ENCODE measurements at places on chromosomes 3 and 15.
A peak's percentile ranks its signal among the peaks of the same experiment; 100 is the strongest.

DNA sequence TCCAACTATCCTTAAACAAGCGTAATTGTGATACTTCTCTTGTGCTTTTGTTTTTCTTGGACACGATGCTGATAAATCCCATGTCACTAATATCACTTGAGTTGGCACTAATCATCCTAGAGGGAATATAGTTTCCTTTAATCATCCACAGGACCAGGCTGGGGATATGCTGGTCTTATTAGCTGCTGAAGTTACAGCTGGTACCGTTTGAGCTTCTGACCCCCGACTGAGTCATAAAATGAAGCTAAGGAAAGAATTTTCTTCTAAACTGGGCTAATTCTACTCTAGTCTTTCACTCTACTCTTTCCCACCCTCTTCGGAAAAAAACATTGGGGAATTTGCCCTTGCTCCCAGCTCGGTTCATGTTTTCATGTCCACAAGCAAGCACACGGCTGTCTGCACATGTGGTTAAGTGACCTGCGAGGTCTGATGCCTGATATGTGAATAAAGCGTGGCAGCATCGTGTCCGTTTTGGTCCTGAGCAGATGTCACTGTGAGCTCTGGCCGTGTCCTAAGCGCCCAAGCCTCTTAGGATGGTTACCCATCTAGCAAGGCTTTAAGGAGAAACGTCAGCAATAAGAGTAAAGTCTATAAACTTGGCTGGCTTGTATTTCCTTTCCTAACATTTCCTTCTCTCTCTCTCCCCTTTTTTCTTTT lies 223.7 kb downstream of the ITPR1 start:
- no peak for DNase-seq

DNA sequence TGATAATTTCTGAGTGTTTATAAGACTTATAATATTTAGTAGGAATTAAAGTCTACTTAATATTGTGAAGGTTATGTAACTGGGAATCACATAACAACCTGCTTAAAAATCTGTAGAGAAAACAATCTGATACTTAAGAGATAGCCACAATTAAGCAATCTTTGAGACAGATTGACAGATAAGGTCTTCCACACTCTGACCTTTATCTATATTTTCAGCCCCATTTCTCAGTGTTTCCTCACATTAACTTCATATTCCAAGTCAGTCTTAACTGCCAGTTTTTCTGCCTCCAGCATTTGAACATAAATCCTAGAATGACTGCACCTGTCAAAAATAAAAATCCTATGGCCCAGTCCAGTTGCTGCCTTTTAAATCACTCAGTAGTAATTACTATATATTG lies 423.2 kb downstream of the PYDC2 start:
- no peak for DNase-seq

DNA sequence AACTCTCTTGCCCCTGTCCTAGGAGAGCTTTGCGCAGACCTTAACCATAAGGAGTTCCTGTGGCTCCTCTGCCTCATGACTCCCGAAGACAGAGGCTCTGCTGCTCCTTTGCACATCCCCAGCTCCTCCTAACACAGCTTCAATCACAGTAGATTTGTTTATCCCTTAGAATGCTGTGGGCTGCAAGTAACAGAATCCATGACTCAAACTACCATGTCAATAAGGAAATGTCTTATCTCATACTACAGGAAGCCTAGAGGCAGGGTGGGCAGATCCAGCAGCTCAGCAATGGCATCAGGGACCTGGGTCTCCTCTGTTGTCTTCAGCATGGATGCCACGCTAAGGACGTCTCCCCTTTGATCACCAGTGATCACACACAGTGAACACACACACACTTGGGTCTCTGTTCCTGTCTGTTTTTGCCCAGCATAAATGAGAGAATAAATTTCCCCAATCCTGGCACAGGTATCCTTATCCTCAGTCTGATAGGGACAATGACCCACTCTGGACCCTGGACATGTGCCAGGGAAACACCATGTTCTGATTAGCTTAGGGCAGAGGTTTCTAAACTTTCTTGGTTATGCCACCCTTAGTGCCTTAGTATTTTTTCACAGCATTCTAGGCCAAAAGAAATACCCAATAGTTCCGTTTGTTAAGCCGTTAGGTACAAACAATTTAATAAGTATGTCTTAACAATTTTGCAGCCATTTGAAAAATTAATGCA lies 46.1 kb upstream of the MRPS22 start:
- no peak for DNase-seq

- DNase-seq: peak; percentile 55
These were observed 52.8 kb downstream of the RGMA start for GRCh38 chr15:93035953-93036810.

DNA sequence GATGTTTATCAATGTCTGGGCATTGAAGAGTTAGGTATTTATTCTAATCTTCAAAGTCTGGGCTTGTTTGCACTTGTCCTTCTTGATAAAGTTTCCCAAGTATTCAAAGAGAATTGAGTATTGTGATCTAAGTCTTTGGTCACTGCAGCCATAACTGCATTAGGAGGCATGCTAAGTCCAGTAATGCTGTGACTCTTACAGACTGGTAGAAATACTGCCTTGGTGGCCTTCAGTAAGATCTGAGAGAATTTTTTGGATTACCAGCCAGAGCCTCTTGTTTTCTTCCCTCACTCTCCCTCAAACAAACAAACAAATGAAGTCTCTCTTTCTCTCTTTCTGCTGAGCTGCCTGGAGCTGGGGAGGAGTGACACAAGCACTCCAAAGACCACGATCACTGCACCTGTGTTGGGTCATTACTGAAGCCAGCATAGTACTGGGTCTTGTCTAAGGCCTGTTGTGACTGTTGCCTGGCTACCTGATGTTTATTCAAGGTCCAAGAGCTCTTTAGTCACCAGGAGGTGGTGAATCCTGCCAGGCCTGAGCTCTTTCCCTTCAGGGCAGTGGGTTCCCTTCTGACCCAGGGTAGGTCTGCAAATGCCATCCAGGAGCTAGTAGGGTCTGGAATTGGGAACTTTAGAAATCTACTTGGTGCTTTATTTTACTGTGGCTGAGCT lies 14.8 kb upstream of the RBP2 start:
- DNase-seq: no peak

GRCh38 chr3:194277104-194277785 lies 73.9 kb downstream of the CPN2 start:
- no peak for DNase-seq

DNA sequence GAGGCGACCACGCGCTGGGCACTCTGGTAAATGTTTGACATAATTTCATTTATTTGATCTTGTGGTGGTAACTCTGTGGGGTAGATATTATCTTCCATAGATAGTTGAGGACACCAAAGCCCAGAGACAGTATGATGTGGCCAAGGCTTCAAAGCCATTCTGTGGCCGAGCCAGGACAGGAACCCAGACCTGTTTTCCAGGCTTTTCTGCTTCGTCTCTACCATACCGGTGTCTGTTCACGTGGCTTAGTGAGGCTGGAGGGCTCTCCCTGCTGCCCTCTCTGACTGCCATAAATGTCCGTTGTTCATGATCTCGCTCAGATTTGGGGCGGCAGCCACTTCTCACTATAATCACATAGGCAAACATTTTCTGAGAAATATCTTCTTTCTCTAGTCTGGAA lies 134.7 kb downstream of the PEX5L start:
- no peak for DNase-seq

DNA sequence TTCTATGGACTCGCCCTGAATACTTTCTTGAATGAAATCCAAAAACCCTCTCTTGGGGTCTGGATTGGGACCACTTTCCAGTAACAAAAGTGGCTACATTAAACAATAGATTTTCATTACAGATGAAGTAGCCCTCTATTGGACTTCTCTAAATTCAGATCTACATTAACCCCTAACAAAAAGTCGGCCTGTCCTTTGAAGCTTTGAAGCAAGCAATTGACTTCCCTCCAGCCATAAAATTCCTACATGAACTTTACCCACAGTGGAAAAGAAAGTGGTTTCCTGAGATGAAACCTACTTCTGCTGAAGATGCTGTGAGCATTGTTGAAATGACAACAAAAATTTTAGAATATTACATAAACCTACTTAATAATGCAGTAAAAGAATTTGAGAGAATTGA lies 967.1 kb upstream of the ROBO1 start:
- DNase-seq: no peak

DNA sequence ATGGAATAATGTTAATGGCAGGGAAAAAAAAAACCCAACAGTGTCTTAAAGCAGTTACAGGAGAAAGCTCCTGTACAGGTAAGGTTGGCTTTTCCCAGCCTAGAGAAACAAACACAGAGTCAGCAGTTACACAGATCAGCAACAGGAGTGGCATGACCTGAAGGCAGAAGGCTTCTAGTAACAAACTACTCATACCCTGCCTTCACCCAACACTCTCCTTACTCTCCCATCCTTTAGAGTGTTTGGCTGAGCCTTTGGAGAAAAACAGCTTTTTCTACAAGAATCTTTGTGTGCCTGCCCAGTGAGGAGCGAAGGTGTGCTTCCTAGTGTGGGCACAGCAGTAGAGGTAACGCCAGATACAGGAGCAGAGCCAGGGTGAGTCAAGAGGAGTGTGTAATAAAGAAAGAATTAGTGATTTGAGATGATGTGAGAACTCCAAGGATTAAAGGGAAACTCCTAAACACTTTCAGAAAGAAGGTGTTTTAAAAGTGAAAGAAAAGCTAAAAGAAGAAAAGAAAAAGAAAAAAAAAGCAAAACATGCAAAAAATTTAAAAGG lies 152.7 kb downstream of the POLR2M start:
- no peak for DNase-seq

DNA sequence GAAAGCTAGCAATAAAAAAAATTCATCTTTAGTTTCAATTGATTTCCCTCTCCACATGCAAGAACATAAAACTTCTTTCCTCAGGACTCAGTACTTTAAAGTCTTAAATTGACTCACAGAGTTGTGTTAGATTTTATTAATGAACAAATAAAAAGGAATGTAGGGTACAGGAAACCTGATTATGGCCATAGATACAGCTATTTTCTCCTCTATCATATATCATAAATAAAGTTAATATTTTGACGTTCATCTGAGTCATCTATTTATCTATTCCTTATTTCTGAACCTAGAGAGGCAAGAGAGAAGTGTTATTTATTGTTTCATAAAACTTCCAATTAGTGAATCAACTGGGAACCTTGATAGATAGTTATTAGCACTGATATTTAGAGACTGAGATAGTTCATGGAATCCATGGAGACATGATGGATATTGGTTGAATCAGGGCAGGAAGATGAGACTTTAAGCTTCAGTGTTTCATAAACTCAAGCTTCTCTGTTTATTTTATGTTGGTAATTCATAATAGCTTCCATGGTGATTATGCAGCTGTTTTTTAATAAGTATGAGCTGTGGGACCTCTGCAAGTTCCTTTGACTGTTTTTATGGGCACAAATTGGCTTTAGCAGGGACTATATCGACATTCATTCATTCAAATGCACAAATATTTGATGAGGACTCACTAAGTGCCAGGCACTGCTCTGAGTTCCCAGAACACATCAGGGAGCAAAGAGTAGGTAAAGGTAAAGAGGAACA lies 143.5 kb upstream of the TGFBR2 start:
- no peak for DNase-seq

- DNase-seq: no peak
These were observed 41.7 kb downstream of the SOX2 start for GRCh38 chr3:181753391-181753790.

DNA sequence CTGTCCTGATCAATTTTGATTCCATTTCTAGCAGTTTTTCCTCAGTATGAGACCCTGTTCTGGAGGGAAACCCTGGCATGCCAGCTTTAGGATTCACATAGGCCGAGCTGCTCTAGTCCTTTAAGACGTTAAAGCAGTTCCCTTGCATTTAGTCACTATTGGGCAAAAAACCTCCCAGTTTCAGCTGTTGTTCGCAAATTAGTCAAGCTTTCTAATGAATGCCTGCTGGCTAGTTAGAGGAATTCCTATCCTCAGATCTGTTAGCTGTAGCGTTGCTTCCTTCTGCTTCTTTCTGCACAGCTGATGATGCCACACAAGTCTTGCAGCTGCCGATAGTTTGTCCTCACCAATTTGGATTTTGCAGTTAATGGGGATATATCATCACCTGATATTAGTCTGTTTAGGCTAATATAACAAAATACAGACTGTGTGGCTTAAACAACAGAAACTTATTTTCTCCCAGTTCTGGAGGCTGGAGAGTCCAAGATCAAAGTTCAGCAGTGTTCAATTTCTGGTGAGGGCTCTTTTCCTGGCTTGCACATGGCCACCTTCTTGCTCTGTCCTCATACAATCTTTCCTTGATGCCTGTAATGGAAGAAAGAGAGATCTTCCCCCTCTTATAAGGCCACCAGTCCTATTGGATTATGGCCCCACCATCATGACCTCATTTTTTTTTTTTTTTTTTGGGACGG lies 7.5 kb upstream of the UBL7 start:
- DNase-seq: no peak

- DNase-seq: no peak
These were observed 95.8 kb downstream of the CNTN3 start for GRCh38 chr3:74518610-74519009.

- no peak for DNase-seq
These were observed 637.9 kb downstream of the PLOD2 start for GRCh38 chr3:145522893-145523651.

- DNase-seq: no peak
These were observed 24.6 kb upstream of the DMXL2 start for GRCh38 chr15:51647128-51647562.

- DNase-seq: no peak
These were observed 59.6 kb downstream of the PRTG start for GRCh38 chr15:55683376-55683775.

DNA sequence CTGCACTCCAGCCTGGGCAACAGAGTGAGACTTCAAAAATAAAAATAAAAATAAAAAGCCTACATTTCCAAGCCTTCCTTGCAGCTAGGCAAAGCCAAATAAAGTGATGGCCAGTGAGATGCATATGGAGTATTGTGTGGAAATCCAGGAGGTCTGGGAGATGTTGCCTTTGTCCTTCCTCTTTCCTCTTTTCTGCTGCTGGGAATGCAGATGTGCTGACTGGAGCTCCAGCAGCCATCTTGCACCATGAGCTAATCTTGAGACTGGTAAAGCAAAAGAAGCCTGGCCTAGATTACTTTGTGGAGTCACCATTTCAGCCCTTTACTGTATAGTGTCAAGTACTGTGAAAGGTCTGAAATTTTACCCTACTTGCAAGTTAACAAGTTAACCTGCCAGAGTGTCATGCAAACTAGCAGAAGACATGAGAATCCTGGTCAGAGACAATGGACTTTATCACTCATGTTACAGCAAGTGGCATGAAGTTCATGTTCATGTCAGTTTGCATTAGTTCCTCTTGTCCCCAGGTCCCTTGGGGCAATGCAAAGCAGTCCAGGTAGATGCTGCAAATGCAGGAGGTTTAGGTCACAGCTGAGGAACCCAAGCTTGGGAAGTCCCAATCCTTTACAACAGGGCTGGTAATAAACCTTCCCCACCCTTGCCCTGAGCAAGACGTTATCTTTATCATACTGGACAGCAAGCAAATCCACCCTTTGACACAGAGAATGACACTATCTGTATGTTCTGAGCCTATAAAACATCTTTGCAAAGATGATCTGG lies 103.1 kb downstream of the TLE3 start:
- DNase-seq: no peak

GRCh38 chr3:105499961-105500360 lies 133.3 kb downstream of the ALCAM start:
- no peak for DNase-seq

Data from CD4-positive, alpha-beta T cell (primary cell).